NCI-H1694 (cell line): ENCODE measurements at places on chromosomes 2 and 18.

- DNase-seq, result no peak
Measured at GRCh38 chr2:175068534-175068933, 63.4 kb upstream of the CHN1 start.

GRCh38 chr2:109255654-109256053 is 126.6 kb downstream of the SH3RF3 start:
- no peak for DNase-seq

- DNase-seq, result no peak
Measured at GRCh38 chr18:23072079-23072478, 63.2 kb upstream of the CABLES1 start.

DNA sequence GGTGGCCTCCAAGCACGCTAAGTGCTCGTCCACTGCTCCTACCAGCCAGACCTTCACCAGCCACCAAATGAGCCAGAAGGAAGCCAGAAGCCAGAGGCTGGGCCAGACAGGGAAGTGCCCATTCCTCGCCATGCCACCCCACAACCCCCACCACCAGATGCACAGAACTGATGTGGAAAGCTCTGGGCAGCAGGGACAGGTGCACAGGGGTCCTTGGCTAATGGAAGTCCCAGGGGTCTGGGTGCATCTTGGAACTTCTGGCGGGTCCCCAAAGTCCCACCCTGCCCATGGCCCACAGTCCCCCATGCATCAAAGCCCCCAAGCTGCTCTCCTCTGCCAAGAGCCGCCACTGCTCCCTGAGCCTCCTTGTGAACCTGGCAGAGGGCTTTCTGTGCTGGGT is 173.1 kb upstream of the ID2 start:
- DNase-seq, result no peak

GRCh38 chr18:38693104-38693503 is 1127.5 kb upstream of the CELF4 start:
- DNase-seq, result no peak

DNA sequence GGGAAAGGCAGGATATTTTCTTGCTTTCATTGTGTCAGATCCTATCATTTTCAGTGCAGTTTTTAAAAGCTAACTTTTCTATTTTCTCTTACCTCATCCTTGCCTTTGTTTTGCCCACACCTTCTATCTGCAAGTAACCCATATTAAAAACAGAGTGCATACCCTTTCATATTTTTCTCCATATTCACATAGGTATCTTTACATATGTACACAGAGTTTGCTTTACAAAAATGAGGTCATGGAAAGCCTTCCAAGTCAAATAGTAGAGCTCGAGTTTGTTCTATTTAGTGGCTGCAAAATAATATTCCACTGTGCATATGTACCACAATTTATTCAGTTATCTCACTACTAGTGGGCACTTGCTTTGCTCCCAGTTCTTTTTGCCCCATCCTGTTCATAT is 3.9 kb upstream of the DHRS9 start:
- DNase-seq, result no peak

- no peak for DNase-seq
Measured at GRCh38 chr2:183780072-183780471, 655.8 kb downstream of the NUP35 start.

GRCh38 chr2:83196225-83196624 is 1262.9 kb downstream of the SUCLG1 start:
- peak; percentile 8 for DNase-seq
